ENCODE measurements at places on chromosomes 3 and 15.

DNA sequence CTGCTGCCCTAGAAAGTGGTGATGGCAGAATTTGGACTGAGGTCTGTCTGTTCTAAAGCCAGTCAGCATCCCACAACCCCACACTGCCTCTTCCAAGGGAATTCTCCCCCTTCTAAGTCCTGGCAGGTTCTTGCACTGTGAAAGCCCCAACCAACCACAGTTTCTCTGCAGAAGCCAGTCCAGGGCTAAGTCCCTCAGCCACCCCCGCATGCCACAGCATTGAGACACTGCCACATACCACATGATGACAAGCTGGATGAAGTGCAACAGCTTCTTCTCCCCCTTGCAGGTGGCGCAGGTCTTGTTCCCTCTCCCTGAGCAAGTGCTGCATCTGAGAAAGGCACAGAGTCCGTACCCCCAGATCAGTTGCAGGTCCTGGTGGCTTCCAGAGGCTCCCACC is 18.6 kb downstream of the SSUH2 start:
- DNase-seq = no peak

- DNase-seq = no peak
Observed at GRCh38 chr3:50174947-50175524, 16.4 kb upstream of the GNAT1 start.

GRCh38 chr3:72482589-72483321 is 365.5 kb downstream of the SHQ1 start:
- peak; percentile 45 for DNase-seq

GRCh38 chr3:64186667-64187064 is 38.6 kb downstream of the PRICKLE2 start:
- DNase-seq = no peak

GRCh38 chr3:58473275-58473674 is 18.6 kb upstream of the KCTD6 start:
- DNase-seq = no peak

DNA sequence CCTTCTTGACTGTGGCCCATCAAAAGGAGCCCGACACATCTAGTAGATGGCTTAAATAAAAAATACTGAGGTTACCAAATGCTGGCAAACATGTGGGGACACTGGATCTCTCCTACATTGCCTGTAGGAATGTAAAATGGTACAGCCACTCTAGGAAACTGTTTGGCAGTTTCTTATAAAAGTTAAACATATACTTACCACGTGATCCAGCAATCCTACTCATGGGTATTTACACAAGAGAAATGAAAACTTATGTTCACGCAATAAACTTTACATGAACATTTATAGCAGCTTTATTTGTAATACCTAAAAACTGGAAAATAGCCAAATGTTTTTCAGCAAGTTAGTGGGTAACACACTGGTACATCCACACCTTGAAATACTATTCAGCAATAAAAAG is 9.1 kb downstream of the ZBTB38 start:
- DNase-seq = no peak

DNA sequence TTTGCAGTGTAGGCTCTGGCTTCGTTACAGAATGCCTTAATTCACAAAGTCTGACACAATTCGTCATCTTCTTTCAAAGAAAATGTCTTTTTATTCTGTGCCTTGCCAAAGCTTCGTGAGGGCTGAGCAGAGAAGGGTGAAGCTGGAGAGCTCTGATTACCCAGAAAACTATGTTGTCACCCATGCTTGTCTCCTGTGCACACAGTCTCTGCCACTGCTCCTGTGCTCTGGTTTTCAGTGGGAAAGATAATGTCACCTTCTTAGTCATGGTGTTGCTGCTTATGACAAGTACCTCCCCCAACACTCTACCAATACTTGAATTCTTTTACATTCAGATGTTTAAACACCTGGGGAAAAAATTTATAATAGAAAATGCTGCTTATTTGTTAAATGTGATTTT is 509.2 kb upstream of the GRM7 start:
- DNase-seq = no peak

DNA sequence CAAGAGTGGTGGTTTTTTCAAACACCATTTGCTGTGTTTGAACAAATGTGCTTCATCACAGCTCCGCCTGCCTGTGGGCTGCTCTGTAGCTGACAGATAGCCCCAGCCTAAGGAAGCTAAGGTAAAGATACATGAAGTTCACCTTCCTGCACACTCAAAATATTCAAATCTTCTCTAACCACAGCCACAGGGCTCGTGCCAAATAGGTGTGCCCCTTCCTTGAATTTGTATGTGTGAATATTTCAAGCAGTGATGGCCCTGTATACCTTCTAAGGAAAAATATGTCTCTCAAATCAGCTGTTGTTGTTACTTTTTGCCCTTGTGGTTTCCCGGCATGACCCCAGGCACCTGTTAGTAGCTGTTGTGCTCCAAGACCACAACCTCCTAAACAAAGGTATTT is 92.8 kb downstream of the CCNL1 start:
- DNase-seq = no peak

Data from activated CD8-positive, alpha-beta memory T cell treated with anti-CD3 and anti-CD28 coated beads for 4 hours (primary cell).